Activated CD4-positive, alpha-beta T cell treated with anti-CD3 and anti-CD28 coated beads for 1 hour (primary cell): ENCODE measurements at places on chromosomes 4 and X.

GRCh38 chrX:24014388-24015018 is 12.5 kb downstream of the KLHL15 start:
- DNase-seq: no peak

DNA sequence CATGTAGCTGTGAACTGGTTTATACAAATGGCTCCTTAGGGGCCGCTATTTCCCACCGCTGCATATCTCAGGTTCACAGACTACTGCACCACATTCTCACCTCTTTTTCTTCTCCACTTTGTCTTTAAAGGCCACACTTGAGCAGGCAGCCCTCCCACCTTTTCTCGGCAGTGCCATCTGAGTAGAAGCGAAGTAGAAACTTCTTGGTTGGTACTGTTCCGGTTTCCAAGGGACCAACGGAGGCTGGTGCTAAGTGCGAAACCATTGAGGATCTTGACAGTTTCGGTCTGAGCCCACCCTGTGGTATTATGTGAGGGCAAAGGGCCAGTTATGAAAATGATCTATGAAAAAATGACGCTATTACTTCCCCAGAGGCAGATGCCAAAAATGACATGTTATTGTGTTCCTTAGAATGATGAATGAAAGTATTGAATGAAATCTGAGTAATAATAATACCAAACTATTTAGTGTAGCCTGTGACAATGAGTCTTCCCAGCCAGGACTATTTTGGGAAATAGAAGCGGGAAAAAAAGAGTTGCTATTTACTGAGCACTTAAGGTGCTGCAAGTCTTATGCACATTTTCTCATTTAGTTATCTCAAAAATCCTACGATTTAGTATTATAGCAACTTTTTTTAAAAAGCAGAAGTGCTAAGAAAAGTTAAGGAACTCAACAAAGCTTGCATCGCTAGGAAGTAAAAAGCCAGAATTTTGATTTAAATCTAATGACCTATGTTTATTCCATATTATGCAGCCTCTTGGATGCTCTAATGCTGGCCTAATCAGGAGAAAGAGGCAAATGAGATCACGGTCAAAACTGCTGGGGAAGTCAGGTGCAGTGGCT is 29.6 kb upstream of the CHRNA9 start:
- no peak for DNase-seq

DNA sequence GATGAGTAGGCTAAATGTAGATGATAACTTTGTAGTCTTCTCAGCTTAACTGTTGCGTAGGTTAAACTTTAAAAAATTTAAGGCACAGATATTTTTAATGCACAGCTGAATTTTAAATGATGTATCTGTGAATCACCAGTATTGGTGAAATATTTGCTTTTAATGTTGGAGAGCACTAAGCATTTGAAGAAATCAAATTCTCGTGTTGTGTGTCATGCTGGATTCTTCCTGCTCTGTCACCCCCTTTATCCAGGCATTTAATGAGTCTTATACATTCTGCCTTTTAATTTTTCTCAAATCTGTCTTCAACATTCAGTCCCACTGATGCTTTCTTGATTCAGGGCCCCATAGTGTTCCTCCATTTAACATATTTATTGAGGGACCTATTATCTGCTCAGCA is 76.7 kb downstream of the SLC4A4 start:
- no peak for DNase-seq

GRCh38 chrX:6464726-6465125 is 70.2 kb downstream of the VCX3A start:
- no peak for DNase-seq

DNA sequence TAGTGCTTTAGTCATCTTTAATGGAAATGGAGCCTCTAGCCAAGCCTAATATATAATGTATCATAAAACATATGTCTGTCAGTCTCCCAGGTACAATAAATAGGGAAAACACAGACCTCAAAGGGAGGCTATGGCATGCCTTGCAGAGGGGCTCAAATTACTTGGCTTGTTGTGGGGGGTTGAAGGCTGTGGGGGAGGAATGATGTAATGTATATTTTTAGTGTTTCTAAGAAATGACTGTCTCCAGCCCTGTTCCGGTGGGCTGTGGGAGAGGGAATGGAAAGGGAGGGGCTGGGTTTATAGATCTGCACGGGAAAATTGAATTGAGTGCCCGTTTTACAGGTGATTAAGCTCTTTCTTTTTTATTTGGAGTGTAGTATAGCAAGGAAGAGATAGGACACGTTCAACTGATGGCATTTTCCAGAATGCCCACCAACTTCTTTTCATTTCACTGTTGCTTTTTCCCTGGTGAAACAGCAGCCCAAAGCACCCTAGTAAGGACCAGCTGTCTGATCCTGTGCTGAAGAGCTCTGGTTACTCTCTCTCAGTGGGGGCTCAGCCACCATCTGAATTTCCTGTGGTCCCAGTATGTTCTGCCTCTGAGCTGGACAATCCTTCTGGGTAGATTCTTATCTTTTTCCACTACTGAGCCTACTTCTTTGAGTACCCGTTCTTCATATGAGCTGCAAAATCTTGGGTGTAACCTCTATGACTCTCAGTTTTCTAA is 220.7 kb upstream of the CASK start:
- no peak for DNase-seq

GRCh38 chr4:152316969-152317368 is 218.9 kb downstream of the FBXW7 start:
- DNase-seq: no peak

DNA sequence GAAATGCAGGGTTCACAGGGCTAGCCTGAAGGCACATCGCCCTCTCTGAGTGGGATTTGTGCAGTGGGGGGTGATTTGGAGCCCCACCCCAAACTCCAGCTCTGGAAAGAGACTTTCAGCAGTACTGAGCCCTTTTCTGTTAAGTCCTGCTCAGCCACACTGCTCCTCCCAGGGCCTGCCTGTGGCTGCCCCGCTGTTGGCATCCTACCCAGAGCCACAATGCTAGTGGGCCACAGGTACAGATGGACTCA is 52.7 kb downstream of the CXorf49B start:
- DNase-seq: no peak

DNA sequence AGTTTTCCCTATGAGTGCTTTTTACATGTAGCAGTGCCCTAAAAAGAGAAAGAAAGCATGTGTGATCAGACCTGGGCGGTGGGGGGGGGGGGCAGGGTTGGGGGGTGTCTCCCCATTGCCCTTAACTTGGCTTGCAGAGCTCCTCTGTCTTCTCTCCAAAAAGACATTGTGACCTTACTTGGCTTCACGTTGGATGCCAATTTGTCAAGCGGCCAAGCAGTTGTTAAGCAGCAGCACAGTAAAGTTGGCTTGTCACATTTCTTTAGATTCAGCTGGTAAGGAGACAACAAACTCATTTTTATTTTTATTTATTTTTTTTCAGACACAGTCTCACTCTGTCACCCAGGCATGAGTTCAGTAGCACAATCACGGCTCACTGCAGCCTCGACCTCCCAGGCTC is 57.3 kb upstream of the ZNF157 start:
- DNase-seq: no peak

DNA sequence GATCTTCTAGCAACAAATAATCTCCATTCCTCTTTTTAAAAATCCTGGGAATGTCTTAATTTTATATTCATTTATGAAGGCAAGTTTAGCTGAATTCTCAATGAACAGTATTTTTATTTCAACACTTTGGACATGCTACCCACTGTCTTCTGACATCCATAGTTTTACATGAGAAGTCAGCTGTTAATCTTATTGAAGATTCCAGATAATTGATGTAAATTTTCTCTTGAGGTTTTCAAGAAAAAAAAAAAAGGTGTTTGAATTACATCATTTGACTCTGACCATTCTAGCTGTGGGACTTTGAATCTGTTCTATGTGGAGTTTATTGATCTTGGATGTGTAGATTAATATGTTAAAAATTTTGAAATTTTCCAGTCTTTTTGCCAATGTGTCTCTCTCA is 28.0 kb downstream of the PDHA2 start:
- no peak for DNase-seq

DNA sequence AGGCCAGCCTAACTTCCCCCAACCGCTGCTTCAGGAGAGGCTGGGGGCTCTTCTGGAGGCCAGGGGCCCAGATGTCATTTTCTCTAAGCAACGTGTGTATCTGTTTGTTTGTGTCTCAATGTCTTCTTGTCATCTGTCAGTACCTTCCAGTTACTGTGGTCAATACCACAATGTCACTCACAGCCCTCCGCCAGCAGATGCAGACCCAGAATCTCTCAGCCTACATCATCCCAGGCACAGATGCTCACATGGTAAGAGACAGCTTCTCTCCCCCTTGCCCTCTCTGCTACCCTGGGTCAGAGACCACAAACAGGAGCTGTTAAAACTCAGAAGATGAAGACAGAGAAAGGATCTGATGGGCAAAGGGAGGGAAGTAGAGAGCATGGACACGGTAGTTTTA is 5.0 kb downstream of the XPNPEP2 start:
- DNase-seq: no peak

- no peak for DNase-seq
Measured at GRCh38 chrX:2533424-2533823, 32.6 kb upstream of the DHRSX start.

GRCh38 chr4:54730581-54730980 is 72.8 kb downstream of the KIT start:
- DNase-seq: no peak

- DNase-seq: no peak
Measured at GRCh38 chr4:105878668-105879067, 16.6 kb upstream of the NPNT start.

GRCh38 chr4:41213625-41214135 is 662 bp downstream of the APBB2 start:
- no peak for DNase-seq

DNA sequence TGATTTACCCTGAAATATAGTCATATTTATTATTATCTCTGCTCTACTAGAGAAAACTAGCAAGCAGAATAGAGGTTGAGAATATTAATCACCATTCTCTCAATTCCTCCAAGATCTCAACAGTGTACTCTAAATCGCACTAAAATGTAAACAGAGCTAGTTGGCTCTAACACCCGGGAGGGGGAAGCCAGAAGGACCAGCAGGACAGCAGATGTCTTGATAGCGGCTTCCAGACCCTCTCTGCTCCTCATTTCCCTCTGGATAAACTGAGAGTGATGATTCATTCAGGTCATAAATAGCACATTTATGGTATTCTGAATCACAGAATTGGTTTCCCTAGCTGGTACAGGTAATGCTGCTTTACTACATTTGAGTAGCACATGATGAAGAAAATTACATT is 82.5 kb downstream of the TBC1D9 start:
- DNase-seq: no peak

- no peak for DNase-seq
Measured at GRCh38 chr4:122412547-122412946, 33.7 kb downstream of the ADAD1 start.
